GM12878 (cell line): ENCODE measurements at places on chromosomes 11 and 22. TPM values are rescaled to one million over a fixed set of nuclear protein-coding genes. Genes with fewer than 3 reads are reported as not detected.

DNA sequence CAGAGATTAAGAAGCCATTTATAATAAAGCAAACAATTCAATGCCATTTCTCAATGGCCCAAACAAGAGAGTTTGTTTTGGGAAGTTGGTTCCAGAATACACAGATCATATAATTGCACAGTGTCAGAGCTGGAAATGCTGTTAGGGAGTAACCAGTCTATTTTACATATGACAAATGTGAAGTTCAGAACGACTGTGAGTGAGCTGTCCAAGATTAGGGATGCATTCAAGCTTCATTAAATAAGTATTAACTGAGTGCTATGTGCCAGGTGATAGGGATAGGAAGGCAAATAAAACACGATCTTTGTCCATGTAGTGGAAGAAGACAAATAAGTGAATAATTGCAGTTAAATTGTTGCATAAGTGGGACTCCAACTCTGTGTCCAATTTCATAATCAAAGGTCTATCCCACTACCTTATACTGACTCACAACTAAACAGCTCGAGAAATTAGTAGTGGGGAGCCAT lies 33.1 kb upstream of the PICALM start:
- no peak for DNase-seq

GRCh38 chr22:17477391-17477833 lies 85.9 kb upstream of the SLC25A18 start:
- no peak for DNase-seq

DNA sequence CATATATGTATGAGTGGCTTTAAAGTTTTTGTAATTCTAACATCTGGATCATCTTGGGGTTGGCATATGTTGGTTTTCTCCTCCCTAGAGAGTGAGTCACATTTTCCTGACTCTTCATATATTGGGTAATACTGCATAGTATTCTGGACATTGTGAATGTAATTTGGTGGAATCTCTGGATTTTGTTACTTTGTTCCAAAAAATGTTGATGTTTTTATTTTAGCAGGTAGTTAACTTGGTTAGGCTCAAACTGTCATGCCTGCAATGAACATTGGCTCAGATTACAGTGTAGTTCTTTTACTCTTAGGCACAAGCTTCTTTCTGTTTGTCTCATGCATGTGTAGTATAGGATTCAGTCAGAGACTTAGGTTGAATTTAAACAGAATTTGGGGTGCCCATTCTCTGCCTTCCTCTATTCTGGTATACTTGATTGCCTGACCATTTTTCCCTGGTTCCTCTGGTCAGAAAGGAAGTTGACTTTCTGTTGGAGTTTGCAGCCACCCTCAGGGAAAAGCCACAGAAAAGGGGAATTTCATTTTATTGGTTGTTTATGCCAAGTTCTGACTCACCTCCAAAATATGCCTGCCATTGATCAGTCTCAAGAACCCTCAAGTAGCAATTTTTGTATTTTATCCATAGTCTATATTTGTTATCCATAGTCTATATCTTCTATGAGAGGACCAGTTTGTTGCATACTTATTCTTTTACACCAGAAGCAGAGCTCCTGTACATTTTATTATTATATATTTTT lies 151.7 kb downstream of the UVRAG start:
- no peak for DNase-seq

- no peak for DNase-seq
Measured at GRCh38 chr22:40928657-40929056, 22.5 kb upstream of the RBX1 start.

The MRGPRE gene
- not detected in 2 replicates for total RNA-seq

- DNase-seq, result no peak
Measured at GRCh38 chr11:132777067-132777975, 755.0 kb downstream of the OPCML start.

DNA sequence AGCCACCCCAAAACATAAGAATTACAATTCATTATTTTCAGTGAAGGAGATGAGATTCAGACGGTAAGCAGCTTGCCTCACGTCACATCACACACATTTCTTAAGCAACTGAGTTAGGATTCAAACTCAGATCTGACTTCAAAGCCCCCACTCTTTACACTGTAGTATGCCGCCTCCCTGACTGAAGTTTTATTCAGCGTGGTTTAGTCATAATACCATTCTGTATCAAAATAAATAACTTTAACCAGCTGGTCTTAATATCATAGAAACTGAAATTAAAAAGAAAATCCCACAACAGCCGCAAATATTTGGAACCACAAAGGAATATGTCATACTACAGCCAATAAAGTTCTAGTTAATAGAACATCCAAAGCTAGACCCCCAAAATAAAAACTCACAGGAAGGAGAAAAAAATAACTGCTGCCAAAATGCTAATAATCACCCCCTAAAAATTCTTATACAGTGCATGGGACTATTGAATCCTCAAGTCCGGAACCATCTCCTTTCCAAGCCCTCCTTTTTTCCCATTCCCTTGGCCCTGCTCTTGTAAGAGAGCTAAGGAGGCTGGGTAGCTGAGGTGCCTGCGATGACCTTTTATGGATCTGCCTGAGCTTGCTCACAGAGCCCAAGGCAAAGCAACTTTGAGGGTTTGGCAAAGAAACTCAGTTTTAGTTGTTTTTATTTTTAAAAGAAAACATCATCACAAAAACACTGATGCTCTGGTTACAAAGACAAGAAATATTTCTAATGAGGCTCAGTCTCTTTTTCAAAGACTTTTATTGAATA lies 334.5 kb downstream of the TTC28 start:
- DNase-seq, result no peak

DNA sequence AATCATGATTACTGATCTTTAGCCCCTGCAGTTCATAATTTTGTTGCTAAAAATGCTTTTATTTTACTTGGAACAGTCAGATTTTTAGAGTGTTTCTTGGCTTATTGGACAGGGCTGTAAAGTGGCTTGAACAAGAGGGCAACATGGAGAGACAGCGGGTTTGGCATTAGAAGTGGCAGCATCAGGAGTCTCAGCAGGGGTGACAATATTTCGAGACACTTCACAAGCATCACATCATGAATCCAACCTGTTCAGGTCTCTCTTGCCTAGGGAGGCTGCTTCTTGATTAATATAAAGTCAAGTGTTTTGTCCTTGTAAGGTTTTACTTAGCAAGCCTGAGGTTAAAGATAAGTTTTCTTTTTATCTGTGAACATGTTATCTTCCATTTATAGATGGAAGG lies 2249.5 kb downstream of the LRRC4C start:
- no peak for DNase-seq

- DNase-seq, result no peak
Measured at GRCh38 chr11:15875943-15876342, 480.4 kb downstream of the SOX6 start.

DNA sequence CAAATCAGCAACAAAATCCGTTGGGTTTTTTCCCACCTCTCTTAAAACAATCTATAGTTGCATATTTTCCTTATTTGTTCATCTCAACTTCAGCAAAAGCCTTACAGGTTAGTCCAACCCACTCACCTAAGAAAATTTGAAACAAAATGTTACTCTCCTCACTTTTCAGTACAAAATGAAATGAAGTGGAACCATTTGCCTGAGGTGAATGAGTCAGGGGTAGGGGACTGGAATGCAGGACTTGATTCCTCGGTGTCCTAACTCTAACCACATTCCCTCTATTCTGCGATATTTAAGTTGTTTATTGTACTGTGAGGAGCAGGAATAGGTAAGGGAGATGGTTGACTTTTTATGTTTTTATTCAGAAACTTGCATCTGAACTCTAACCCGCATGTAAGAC lies 16.4 kb downstream of the ATP5MG start:
- DNase-seq, result no peak

The B4GALNT4 gene
- 0.29 and 0.74 TPM in 2 replicates for total RNA-seq

- DNase-seq, result no peak
Measured at GRCh38 chr11:104343578-104343977, 179.6 kb upstream of the PDGFD start.

DNA sequence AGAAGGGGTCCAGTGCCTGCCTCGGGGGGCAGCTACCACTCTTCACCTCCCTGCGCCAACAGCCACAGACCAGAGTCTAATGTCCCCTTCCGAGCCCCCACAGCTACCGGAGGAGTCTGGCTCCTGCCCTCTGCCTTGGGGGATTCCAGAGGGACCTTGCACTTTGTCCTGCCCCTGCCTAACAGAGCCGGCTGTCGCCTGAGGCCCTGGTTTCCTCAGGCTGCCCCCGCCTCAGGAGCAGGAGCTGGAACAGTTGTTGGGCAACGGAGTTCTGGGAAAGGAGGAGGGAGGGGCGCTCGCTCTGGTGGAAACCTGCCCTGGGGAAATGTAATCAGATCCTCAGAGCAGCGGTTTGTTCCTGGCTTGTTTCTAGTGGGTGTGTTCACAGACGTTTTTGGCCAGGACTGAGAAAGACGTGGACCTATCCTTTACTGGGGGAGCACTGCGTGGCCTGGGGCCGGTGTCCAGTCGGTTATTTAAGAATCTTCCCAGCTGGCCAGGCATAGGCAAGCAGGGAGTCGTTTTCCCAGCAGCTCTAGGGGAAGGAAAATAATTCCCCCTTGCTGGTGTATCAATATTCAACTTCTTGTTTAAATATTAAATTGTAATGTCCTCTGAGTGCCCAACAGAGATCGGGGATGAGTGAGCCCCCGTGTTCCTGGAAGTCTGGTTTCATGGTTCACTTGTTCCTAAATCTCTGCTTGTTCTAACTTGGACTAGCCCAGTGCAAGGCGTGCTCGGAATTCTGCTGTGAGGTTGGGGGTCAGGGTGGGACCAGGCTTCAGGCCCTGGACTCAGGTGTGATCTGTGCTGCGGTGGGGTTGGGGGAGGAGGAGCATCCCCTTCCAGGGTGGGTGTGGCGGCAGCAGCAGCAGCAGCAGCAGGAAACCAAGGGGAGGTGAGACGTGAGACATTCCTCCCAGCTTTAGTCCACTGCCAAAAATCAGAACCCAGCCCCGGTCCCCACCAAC lies 32.1 kb downstream of the A4GALT start:
- DNase-seq, result no peak

The PGA3 gene
- total RNA-seq, result not detected in 2 replicates

GRCh38 chr11:128965485-128965884 lies 22.8 kb upstream of the TP53AIP1 start:
- DNase-seq, result peak; percentile 59

The GRM5 gene
- not detected in 2 replicates for total RNA-seq

DNA sequence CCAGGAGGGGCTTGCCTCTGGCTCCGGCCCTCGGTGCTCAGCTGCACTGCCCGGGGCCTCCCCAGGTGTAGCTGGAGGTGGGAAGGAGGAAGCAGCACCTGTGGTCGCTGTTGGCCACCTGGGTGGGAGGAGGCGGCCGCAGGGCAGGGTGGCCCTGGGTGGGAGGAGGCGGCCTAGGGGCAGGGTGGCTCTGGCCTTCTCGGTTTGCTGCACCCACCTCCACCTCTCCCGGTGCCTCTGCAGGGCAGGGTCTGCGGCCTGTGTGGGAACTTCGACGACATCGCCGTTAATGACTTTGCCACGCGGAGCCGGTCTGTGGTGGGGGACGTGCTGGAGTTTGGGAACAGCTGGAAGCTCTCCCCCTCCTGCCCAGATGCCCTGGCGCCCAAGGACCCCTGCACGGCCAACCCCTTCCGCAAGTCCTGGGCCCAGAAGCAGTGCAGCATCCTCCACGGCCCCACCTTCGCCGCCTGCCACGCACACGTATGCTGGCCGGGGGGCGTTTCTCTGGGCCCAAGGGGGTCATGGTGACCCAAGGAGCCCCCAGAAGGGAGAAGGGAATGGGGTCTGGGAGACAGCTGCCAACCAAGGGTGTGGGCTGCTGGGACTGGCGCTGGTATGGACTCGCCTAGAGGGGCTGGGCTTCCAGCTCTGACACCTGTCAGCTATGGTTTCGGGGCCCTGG lies 20.6 kb downstream of the MUC5AC start:
- DNase-seq, result no peak

DNA sequence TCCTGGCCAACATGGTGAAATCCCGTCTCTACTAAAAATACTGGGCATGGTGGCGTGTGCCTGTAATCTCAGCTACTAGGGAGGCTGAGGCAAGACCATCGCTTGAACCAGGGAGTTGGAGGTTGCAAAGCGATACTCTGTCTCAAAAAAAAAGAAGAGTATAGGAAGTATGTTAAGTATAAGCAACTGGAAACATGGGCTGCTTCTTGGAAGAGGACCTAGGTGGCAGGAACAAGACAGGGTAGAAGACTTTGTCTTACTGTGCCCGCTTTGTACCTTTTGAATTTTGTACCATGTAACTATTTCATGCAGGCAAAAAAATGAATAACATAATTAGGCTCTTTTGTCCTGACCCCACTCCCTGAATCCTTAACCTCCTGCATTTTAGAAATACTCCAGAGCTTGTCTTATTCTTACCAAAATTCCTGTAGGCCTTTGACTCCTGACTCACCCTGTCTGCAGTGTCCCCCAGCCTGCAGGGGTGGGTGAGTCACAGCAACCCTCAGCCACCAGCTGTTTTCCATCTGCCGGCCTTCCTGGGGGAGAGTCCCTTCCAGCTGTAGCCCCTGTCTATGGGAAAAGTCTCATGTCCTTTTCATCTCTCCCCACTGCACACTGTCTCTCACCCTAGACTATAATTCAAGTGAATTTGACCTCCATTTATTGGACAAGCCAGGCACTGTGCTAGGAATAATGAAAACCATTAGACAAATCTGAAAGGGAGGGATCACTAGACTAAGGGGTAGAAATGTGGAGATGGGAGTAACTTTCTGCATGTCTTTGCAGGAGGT lies 41.8 kb downstream of the TXN2 start:
- no peak for DNase-seq

The LARGE2 gene
- total RNA-seq, result 0.32 and 0.41 TPM in 2 replicates

DNA sequence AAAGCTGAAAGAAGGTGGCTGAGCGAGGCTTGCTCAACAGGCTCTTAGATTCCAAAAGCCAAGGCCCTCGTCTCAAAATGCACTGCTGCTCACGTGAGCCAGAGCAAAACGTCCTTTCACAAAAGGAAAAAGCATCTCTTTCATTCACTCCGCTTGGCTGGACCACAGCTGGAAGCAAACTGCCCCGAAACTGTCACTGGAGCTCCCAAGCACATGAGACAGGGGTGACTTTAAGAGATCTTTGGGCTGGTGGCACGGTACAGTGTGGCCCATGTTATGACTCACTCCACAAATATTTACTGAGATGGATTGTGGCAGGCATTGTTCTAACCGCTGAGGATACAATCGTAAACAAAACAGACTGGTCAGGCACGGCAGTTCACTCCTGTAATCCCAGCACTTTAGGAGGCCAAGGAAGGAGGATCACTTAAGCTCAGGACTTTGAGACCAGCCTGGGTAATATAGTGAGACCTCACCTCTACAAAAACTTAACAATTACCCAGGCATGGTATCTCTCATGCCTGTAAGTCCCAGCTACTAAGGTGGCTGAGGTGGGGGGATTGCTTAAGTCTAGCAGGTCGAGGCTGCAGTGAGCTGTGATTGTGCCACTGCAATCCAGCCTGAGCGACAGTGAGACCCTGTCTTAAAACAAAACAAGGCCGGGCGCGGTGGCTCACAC lies 3.6 kb downstream of the PLA2G6 start:
- no peak for DNase-seq

GRCh38 chr11:118641397-118642019 lies 34.1 kb downstream of the PHLDB1 start:
- DNase-seq, result no peak

- DNase-seq, result no peak
Measured at GRCh38 chr22:43828725-43828997, 16.6 kb upstream of the EFCAB6 start.

- DNase-seq, result no peak
Measured at GRCh38 chr11:12087075-12088004, 23.1 kb upstream of the MICAL2 start.

- DNase-seq, result no peak
Measured at GRCh38 chr11:66720223-66720898, 8.7 kb downstream of the SPTBN2 start.

GRCh38 chr11:116215471-116216113 lies 557.2 kb downstream of the BUD13 start:
- DNase-seq, result no peak

- no peak for DNase-seq
Measured at GRCh38 chr22:45680932-45681700, 9.5 kb downstream of the ATXN10 start.
